ENCODE measurements at places on chromosomes 2 and 18.

DNA sequence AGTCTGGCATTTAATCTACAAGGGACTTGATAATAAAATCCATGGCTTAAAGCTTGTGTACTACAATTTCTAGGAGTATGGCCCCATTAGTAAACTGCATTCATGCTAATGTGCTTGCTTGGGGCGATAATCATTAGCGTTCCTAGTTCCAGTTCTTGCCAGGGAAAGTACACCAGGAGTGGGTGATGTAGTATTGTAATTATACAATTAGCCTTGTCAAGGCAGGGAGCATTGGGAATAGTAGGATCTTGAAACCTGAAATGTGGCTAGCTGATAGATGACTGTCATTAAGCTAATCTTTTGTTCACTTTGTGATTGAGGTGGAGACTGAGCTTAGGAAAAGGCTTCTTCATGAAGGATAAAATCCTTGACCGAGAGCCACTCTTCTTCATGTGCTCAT is 989.2 kb downstream of the CPS1 start:
- no peak for DNase-seq

- no peak for DNase-seq
Measured at GRCh38 chr2:185583058-185583816, 155.4 kb upstream of the FSIP2 start.

DNA sequence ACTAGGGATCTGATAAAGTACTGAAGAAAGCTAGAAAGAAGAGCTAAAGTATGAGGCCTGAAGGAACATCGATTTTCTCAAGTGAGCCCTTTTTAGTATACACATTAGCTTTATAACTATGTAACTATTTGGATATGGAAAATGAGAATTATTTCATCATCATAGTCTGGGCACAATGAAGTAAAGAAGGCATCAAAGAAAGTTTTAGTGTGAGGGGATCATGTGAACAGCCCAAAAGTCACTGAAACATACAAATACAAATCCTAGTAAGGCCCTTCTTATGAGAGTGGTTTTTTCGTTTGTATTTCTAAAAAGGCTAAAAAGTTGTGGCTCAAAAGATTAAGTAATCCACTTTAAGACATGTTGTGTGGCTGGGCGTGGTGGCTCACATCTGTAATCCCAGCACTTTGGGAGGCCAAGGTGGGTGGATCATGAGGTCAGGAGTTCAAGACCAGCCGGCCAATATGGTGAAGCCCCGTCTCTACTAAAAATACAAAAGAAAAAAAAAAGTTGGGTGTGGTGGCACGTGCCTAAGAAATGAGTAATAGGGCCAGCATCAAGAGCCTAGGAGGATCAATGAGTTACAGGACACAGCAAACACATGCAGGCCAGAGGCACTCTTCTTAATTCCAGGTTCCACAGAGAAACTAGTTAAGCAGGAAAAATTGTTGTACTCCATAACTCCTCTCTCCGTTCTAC is 61.9 kb downstream of the PUM2 start:
- DNase-seq: no peak

DNA sequence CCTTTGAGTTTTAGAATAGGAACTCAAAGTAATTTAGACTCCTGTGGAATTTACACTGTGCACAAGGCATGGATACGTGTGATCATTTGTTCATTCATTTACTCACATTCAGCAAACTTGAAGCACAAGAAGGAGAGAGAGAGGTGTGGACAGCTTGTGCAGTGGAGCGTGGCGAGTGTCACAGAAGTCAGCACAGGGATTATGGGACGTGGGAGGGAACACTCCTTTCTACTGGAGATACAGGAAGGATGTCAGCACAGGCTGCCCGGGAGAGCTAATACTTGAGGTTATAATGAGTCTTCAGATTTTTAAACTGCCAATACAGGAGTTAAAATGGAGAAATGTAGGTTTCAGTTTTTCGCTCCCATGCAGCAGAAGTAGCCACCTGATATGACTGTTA is 7.0 kb downstream of the FAM228A start:
- no peak for DNase-seq

- DNase-seq: no peak
Measured at GRCh38 chr2:176483901-176484568, 214.8 kb downstream of the MTX2 start.

- DNase-seq: no peak
Measured at GRCh38 chr2:144660518-144661316, 140.8 kb upstream of the ZEB2 start.

GRCh38 chr2:134982603-134983002 is 64.0 kb downstream of the CCNT2 start:
- no peak for DNase-seq

- DNase-seq: no peak
Measured at GRCh38 chr2:39618236-39618635, 47.5 kb upstream of the TMEM178A start.

DNA sequence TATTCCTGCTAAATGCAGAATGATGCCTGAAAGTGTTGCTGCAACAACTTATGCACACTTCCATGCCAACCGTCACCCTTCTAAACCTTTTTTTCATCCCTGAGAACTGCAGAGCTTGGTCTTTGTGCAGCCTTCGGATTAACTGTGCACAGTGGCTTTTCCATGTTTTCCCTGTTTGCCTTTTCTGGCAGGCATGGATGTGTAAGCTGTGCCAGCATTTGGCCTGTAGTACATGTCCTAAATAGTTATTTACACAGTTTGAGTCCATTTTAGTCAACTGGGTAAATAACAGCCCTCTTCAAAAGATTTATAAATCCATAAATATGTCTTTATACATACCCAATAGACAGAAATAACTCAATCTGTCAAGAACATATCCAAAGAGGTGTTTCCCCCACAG is 31.5 kb downstream of the MEIS1 start:
- DNase-seq: no peak

DNA sequence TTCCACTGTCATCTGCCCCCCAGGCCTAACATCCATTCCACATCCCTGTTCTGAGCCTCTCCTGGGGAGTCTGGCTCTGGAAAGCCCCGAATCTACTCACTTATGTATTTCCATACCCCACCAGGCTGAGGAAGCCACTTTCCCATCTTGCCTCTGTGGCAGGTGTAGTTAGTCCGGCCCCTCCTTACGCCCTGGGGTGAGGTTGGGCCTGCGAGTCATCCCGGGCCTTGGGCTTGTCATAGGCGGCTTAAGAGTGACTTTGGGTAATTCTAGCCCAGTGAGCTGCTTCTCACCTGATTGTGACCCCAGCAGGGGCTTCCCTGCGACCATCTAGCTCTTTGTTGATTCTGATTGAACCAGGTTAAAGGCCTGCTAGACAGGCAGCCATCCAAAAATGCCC is 21.1 kb downstream of the PCARE start:
- no peak for DNase-seq

- DNase-seq: no peak
Measured at GRCh38 chr2:231190531-231191197, 7.8 kb upstream of the ARMC9 start.

DNA sequence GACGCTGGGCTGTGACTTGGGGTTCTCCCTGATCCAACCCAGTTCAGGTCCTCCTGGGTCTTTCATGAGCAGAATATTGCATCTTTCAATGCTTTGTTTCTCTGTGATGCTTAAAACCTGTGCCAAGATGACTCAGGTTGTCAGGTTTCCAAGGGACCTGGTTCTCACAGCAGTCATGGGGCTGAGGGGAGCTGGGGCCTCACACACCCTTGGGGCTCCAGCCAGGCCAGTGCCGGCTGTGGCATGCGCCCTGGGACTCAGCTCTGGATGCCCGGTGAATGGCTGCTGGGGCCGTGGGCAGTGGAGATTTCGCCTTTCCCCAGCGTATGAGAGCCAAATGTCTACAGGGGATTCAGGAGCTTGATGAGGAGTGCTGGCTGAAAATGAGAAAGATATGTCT is 29.6 kb downstream of the EDAR start:
- no peak for DNase-seq

DNA sequence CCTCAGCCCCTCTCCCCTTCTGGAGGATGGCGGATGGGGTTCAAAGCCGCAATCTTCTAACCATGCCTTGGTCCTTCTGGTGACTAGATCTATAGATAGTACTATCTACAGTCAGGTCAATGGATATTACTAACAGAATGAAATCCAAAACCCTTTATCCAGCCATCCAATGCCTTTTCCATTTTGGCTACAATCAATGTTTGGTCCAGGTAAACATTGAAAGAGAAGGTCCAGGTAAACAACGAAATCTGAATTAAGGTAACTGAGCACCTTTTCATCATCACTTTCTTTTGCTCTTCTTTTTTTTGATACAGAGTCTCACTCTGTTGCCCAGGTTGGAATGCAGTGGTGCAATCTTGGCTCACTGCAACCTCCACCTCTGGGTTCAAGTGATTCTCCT is 9.7 kb downstream of the PPP4R3B start:
- DNase-seq: no peak

GRCh38 chr2:104685591-104685990 is 168.3 kb upstream of the POU3F3 start:
- DNase-seq: no peak

- no peak for DNase-seq
Measured at GRCh38 chr2:111126581-111126980, 5.9 kb downstream of the BCL2L11 start.

DNA sequence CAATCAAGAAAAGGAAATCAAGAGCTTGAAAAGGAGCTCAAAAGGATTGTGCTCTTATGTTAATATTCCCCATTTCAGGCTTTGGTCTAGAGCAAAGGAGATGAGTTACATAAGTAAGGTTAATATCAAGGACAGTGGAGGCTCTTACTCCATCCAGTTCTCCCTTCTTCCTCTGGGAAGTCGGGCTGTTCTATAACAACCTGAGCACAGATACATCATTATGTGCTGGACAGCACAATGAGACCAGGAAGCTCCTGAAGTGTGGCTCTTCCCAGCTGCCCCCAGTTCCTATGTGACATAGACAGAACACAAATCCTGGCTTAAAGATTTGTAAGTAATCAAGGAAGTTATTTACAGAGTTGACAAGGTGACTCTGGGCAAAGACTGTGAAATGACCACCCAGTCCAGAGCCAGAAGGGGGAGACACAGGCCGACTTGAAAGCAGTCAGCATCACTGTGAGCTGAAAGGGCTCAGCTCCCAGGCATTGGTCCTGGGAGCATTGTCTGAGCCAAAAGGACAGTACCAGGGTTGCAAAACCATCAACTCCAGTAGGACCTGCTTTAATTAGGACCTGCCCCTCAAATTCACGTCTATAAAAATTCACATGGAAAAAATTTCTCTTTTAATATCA is 917.6 kb upstream of the ACVR2A start:
- DNase-seq: no peak

- DNase-seq: no peak
Measured at GRCh38 chr18:78368726-78369125, 610.9 kb upstream of the SALL3 start.

- DNase-seq: no peak
Measured at GRCh38 chr2:29323301-29323700, 208.1 kb downstream of the CLIP4 start.

DNA sequence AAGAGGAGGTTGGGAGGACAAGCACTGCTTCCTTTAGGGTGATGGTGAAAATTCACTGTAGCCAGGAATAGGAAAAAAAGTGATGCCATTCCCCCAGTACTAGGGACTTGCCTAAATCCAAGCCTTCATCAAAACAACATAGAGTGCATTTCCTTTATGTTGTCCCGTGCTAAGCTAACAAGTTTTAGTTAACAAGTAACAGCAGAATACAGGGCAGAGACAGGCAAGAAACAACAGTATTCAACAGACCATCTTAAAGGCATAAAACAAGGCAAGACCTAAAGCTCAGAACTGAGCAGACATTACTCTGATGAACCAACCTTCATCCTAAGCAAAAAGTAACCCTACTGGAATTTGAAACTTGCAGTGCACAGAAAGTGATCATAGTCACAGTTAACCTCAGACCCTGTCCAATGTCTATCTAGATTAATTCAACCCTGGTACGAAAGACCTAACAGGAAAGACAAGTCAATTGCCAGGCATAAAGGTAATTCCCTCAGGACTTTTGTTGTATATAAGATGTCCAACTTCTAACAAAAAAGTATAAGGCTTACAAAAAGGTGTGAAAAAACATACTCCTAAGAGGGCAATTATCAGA is 34.4 kb upstream of the GALNT1 start:
- DNase-seq: no peak
